GM23248 (cell line): ENCODE measurements at places on chromosomes 4 and X.

DNA sequence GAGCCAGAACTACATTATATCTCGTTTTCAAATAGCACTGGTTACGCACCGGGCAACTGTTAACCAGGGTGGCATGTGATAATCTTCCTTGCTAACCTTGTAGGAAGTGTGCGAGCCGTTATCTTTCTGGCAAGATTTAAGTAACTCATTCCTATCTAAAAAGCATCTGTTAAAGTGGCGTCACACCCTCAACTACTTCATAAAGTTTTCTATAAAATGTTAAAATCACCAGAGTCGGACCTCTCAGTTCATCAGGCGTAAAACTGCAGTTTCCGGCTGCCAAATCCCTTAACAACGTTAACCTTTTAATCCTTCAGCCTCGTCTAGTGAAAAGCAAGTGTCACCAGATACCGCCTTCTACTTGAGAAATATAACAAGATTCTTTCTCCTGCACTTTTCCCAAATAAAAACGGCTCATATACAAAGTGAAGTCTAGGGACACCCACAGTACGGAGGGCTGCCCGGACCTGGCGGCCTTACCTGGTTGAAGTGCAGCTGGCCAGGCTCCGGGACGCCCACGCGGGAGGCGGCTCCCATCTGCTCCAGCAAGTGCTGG lies 1.2 kb downstream of the SLC39A8 start:
- no peak for DNase-seq

DNA sequence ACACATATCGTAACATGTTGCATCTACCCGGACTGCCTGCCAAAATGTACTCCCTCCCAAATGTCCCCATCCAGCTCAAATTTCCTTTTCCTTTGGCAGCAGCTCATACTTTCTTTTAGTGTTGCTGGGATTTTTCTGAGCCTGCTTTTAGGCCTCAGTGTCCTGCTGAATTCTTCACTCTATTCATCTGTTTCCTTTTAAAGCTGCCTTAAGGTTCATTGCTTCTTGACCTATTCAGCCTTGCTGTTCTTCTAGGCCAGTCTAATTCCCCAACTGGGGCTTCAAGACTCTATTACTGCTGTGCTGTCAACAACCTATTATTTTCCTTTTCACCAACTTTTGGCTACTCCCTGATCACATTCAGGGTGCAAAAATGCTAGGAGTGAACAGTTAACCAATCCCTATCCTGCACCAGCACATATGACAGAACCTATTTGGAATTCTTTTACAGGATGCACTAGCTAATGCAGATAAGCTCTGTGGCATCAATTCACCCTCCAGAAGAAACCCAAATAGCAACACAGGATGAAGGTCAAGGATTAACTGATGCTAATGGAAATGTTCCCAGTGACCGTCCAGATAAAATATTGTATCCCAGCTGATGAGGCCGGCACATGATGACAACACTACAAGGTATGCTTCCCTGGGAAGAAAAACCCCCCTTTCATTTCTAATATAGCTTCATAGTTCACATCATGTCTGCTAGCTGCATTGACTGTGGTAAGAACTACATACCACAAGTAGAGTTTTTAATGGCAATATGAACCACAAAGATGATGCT lies 114.7 kb upstream of the TTC29 start:
- DNase-seq = peak; percentile 67

GRCh38 chr4:179268791-179269190 lies 1826.6 kb upstream of the AGA start:
- no peak for DNase-seq

GRCh38 chr4:139554893-139555704 lies 920 bp downstream of the SETD7 start:
- peak; percentile 96 for DNase-seq

- peak; percentile 1 for DNase-seq
Observed at GRCh38 chrX:24858004-24858746, 157.6 kb downstream of the ARX start.

DNA sequence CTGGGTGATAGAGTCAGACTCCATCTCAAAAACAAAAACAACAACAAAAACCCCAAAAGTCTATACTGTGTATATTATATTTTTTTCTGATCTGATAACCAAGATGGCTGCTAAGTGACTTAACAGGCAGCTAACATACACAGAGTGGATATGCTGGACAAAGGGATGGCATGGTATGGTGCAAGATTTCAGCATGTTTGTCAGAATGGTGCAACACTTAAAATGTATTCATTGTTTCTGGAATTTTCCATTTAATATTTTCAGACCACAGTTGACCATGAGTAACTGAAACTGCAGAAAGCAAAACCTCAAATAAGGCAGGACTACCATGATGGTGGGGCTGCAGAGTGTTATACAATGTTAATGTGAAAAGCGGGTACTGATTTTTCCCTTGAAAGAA lies 6.1 kb upstream of the BOD1L1 start:
- peak; percentile 19 for DNase-seq
